ENCODE measurements at places on chromosomes 4 and X.

- DNase-seq = peak; percentile 21
Observed at GRCh38 chrX:40552768-40553167, 28.0 kb upstream of the ATP6AP2 start.

GRCh38 chrX:74781507-74782034 lies 143.7 kb downstream of the NEXMIF start:
- no peak for DNase-seq

DNA sequence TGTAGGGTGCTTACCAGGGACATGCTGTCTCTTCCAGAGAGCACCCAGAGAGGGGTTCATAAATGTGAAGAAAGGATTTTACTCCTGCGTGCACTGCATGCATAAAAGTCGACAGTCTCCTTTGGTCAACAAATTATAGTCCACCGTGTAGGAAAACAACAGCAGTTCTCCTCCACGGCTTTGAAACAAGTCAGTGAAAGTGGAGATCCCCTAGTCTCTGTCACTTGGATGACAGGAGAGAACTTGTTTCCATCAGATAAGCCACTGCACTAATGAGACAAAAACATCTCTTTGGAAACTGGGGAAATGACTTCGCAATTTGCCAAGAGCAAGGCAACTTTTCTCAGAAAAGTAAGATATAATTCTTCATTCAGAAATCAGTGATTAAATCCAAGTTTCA lies 9.7 kb downstream of the UNC5C start:
- DNase-seq = no peak

DNA sequence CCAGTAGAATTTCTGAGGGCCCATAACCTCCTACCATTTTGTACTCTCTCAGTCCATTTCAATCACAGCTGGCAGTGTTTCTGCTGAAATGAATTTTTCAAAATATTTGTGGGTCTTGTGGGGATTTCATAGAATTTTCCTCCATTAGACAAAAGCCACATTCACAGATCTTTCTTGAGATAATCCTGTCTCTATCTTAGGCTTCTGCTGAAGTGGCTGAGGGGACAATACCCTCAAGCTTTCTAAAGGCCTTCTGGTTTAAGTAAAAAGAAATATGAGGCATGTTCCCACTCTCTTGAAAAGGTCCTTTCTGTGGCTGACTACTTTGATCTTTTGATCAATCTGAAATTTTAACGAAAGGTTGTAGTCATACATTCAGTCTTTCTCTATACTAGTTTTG lies 1930.0 kb upstream of the AGA start:
- DNase-seq = no peak

DNA sequence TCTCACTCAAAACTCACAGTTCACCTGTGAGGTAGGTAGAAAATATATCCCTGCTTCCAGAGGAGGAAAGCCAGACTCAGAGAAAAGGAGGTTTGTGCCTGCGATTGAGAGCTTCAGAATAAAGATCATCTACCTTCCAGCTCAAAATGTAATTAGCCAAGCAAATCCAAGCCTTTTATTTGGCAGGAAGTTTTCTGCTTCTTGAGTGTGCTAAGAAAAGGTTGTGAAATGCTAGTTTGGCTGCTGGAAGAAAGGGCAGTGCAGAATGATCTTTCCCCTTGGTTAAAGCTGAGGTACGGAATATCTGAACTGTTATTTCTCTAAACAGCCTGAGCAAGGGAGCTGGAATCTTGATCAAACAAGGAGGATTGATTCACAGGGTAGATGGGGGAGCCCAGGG lies 59.7 kb upstream of the VCX3B start:
- DNase-seq = no peak

DNA sequence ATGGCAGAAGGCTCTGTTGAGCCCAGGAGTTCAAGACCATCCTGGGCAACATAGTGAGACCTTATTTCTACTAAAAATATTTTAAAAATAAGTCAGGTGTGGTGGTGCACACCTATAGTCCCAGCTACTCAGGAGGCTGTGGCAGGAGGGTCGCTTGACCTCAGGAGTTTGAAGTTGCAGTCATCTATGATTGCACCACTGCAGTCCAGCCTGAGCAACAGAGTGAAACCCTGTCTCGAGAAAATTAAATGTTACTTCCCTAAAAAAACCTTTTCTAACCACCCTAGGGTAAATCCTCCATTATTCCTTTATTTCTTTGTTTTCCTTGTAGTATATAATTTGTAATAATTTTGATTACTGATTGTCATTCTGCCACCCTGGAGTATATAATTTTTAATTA lies 7.9 kb downstream of the FAM200B start:
- DNase-seq = no peak

DNA sequence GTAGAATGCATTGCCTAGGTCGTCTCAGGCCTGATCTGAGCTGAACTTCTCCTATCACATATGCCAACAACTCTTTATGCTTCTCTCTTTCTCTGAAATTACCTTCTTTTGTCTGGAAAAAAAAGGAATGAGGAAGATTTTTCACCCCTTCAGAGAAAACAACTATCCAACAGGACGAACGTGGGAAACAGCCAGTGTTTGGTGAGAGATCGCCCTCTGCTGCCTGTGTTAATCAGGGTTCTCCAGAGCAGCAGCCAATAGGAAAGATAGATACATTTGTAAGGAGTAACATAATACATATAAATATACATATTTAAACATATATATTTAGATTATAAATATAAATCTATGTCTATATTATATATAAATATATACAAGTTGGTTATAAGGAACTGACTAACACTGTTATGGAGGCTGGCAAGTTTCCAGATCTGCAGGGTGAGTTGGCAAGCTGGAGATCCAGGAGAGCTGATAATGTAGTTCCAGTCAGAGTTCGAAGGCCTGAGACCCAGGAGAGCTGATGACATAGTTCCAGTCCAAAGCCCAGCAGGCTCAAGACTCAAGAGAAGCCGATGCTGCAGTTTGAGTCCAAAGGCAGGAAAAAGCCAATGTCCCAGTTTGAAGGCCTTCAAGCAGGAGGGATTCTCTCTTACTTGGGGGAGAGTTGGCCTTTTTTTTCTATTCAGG lies 13.3 kb downstream of the CETN2 start:
- peak; percentile 43 for DNase-seq

- DNase-seq = no peak
Observed at GRCh38 chrX:37846558-37846933, 825 bp downstream of the DYNLT3 start.

DNA sequence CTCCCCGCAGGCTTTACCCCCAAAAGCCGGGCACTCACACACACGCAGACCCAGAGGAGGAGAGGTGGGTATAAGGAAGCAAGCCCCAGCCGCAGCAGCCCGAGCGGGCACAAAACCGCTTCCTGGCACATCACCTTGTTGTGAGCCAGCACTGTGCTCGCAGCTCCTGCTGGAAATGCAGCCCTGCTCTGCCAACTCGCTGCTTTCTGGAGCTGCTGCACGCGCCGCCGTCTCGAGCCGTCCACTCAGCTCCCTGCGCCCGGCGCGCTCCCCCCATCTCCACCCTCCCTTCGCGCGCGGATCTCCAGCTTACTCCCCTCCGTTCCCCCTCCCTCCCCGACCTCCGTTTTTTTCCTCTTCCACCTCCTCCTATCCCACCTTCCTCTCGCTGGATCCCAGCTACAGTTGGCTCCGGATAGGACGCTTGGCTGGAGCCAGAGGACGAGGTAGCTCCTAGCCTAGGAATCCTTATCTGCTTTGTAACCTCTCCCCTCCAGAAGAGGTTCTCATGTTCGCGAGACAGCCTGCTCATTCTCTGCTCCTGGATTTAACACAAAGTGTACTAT lies at the start of gene SPOCK3:
TSS of gene SPOCK3 (minus strand) at position 179 of the 566 bp plus-strand sequence.
- peak; percentile 4 for DNase-seq

DNA sequence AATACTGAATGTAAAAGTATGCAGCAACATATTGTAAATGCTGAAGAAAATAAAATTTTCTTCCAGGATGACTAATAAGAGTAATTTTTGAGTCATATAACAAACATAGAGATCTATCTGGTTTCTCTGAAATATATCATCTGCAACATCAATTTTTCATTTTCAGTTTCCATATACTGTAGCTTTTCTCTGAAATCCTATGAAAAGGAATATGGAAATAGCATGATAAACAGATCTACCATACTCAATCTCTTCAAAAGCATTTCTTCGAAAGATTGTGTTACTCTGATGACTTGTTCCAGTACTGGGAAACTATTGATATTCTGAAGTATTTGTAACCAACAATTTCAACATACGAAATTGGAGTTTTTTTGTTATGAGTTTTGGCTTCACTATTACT lies 1156.7 kb downstream of the FAM133A start:
- DNase-seq = no peak

- no peak for DNase-seq
Observed at GRCh38 chr4:184598753-184599491, 50.3 kb downstream of the CASP3 start.

- DNase-seq = no peak
Observed at GRCh38 chr4:11650801-11651596, 222.3 kb upstream of the HS3ST1 start.

DNA sequence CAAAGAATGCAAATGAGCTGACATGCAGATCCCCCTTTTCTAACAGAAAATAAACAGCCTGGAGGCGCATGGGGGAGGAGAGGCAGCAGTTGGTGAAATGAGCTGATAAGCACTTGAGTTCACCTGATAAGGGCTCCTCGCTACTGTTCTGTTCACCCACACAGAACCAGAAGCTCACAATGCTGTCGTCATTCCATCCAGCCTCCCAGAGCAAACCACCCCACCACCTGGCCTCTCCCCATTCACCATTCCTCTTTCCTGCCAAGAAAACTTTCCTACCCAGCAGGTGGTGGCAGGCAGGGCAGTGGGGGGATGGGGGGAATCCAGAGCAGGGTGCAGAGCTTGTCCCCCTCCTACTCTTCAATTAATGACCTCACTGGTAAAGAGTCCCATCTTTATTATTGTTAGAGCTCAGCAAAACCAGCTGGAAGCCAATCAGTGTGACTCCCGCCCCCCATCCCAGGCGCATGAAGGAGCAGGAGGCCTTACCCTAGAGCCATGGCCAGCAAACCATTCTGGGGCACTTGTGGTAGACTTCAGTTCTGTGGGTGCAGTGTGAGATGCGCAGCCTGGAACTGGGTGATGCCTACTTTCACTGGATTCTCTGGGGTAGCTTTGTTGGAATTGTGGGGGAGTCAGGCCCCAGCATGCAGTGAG lies 350.3 kb downstream of the ZIC3 start:
- no peak for DNase-seq

DNA sequence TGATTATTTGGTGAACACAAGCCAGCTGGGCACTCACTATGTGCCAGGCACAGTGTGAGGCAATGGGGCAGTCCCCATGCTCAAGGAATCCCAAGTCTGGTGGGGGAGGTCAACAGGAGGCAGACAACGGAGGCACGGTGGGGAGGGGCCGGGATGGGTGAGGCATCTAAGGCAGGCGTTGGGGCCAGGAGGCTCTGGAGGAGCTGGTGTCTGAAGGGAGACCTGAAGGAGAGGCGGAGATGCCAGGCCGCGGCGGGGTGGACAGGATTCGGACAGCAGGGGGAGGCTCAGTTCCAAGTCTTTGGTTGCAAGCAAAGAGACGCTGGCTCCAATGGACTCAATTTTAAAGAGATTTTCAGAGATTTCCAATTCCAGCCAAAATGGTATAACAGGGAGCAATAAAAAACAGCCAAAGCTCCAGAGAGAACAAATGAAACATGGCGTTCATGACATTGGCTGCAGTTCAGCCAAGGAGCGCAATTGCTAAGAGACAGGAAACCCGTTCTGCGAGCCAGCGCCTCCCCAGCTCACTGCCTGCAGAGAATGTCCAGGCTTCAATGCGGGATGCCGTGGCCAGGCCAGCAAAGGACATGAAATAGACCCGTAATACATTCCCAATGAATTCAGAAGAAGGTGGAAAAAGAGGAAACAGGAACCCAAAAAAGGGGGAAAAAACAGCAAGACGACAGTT lies 105.2 kb upstream of the LRPAP1 start:
- no peak for DNase-seq

GRCh38 chrX:143674926-143675325 lies 39.0 kb upstream of the SLITRK4 start:
- DNase-seq = no peak

DNA sequence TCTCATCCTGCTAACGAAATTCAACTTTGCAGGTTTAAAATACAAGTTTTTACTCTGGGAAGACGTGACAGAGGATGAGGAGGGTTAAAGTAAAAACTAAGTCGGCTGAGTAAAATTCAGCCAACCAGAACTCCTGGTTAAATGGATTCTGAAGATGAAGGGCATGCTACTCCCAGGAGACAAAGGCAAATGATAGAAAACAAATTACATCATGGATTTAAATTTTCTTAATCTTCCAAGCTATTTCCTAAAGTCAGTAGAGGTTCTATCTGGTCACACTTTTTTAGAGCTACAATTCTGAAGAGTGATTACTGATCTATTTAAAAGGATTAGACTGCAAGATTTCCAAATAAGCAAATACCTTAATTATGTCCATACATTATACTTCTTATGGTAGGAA lies 47.9 kb downstream of the ZNF827 start:
- no peak for DNase-seq

DNA sequence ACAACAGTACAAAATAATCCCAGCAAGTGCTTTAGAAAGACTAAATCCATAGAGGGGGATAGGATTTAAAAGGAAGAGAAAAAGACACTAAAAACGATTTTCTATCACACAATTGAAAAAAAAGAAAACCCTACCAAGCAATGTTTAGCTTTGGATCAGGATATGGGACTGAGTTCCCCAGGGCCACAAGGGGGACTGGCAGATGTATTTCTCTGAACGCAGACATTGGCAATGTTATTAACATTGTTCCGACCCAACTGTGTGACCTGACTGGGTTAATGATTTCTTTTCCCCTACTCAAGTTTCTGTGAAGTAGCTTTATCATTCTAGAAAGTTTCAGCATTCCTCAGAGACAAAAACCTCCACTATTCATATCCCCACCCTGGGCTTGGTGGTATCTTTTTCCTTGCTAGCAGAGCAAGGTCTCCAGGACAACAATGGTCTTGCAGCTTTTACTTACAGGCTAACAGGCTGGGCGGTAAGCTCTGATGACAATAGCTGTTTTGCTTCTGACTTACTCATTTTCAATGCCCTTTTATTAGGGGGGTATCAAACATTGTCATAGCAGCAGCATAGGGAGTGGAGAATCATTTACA lies 25.8 kb downstream of the SLC7A11 start:
- DNase-seq = no peak

DNA sequence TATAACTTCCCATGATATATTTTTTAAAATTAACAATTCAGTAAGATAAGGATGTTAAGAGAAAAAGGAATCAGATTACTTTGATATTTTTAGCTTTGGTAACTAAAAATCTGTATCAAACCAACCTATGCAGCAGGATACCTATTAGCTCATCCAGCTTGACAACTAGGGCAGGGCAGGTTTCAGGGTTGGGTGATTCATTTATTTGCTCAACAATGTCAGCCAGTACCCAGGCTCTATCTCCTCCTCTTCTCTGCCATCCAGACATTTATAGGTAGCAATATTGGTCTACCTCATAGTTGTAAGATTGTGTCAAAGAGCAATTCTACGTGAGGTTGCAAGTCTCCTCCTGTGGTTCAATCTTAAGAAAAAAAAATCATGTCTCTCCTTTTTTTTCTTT lies 421.9 kb downstream of the ANKRD50 start:
- DNase-seq = no peak

GRCh38 chrX:40253771-40254170 lies 156.0 kb upstream of the BCOR start:
- no peak for DNase-seq

DNA sequence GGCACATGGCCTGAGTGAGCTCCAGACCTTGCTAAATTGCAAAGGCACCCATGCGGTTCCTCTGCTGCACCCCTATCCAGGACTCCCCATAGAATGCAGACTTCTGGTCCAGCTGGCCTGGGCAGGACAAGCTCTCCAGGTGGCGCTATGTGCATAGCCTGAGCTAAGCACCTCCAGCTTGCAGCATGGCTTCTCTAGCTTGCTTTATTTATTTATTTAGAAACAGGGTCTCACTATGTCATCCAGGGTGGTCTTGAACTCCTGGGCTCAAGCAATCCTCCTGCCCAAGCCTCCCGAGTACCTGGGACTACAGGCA lies 5.5 kb upstream of the WFS1 start:
- DNase-seq = no peak

- DNase-seq = no peak
Observed at GRCh38 chr4:156495091-156495490, 476.5 kb downstream of the PDGFC start.
